ENCODE measurements at places on chromosomes 2 and 18.
A peak's percentile ranks its signal among the peaks of the same experiment; 100 is the strongest.

DNA sequence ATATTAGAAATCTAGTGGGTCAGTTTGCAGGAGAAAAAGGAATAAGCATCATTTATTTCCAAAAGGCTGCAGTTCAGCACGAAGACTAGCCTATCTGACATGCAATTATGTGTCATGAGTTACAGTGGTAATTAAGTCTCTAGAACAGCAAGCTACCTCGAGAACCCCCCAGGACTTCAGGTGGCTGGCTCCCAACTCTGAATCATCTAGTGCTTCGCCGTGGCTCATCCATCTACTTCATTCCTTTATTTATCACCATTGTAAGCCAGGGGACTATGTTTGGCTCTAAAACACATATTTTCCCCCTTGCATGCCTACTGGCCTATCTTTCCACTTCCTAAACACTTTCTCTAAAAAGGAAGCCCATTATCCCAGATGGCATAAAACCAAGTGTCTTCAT lies 121.6 kb downstream of the TXNL1 start:
- DNase-seq = no peak

DNA sequence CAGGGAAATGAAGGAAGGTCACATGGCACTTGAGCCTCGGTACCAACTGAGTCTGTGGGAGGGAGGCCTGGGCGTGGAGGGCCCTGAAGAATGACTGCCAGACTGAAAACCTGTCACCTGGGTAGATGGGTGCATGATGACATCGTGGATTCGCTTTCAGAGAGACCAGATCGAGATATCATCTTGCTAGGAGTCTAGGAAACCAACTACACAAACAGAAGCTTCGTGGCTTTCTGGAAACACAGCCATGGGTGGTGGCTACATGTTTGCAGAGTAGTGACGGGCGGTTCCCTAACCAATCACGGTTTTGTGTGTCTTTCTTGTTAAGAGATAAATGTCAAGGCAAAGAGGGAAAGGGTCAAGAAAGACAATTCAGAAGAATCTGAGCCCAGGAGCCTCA lies 155.0 kb downstream of the EIPR1 start:
- DNase-seq = peak; percentile 74

DNA sequence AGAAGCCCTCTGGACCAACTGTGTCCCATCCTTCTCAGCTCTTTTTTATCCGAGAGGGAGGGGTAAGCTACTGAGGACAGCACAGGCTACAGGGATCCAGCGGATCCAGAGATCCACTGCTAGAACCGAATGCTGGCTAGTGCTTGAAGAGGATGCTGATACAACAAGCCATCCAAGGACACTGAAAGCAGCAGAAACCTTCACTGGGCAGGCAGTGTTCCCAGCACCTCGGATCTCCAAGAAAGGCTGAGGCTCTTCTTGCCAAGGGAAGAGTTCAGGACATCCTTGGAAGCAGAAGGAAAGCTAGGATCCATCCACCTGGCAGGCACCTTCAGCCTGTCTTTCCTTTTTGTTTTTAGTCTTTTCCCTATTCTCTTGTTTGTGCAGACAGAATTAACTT lies 13.2 kb upstream of the FHOD3 start:
- DNase-seq = no peak

- DNase-seq = no peak
These were observed 80.9 kb downstream of the SH3RF3 start for GRCh38 chr2:109209941-109210340.

DNA sequence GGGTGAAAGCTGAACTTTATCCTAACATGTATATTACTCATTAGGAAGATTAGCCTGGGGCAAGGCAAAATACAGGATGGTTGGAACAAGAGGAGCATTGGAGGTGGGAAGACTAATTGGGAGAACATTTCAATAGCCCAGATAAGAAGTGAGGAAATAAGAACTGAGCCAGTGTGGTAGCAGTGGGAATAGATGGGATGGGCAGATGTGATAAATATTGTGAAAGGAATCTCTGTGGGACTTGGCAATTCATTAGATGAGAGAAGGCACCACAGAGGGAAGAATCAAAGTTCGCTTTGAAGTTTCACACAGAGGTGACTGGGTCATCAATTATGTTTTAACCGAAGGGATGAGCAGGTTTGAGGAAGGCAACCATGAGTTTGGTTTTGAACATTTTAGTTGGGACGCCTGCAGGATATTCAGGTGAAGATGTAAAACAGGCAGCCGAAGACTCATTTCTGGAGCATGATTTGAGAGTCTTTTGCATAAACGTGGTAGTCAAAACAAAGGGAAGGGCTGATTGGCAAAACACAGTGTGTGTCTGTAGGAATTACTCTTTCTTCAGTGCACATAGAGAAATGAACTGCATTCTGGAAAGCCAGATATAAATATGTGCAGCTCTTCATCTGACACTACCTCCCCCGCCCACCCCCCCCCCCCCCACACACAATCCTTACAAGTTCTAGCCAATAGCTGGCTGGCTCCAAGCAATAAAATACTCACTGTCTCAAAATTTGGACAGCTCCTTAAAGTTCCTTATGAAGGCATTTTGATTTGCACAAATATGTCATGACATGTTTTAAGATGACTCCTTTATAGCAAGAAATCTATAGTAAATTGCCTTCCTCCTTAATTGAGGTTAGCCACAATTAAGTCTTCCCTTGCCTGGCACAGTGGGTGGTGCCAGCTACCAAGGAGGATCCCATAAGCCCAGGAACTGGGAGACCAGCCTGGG lies 1.9 kb upstream of the SLC1A4 start:
- no peak for DNase-seq

GRCh38 chr2:211093743-211094303 lies 537.4 kb downstream of the CPS1 start:
- no peak for DNase-seq

- DNase-seq = no peak
These were observed 422.9 kb downstream of the ARHGAP15 start for GRCh38 chr2:143551971-143552650.

DNA sequence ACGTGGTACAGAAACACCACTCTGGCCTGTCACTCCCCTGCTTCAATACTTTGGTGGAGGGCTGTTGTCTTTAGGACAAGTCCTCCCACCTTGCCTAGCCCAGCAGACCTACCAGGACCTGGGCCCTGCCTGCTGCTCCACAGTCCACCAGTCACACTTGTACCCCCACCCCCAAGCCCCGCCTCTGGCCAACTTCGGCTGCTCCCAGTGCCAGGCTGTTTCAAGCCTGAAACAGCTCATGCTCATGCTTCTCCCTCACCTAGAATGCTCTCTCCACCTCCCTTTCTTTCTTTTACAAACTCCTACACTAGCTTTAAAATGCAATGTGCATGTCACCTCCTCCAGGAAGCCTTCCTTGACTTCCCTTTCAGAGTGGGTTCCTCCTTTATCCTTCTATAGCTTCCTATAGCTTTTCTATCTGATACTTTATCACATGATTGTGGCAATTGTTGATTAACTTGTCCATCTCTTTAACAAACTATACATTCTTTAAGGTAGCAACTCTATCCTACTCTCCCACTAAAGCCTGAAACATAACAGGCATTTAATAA lies 4.8 kb upstream of the OXER1 start:
- no peak for DNase-seq

- DNase-seq = peak; percentile 27
These were observed 12.0 kb upstream of the DARS1 start for GRCh38 chr2:135997380-135997779.

GRCh38 chr2:11814979-11815510 lies 68.6 kb downstream of the LPIN1 start:
- DNase-seq = no peak

DNA sequence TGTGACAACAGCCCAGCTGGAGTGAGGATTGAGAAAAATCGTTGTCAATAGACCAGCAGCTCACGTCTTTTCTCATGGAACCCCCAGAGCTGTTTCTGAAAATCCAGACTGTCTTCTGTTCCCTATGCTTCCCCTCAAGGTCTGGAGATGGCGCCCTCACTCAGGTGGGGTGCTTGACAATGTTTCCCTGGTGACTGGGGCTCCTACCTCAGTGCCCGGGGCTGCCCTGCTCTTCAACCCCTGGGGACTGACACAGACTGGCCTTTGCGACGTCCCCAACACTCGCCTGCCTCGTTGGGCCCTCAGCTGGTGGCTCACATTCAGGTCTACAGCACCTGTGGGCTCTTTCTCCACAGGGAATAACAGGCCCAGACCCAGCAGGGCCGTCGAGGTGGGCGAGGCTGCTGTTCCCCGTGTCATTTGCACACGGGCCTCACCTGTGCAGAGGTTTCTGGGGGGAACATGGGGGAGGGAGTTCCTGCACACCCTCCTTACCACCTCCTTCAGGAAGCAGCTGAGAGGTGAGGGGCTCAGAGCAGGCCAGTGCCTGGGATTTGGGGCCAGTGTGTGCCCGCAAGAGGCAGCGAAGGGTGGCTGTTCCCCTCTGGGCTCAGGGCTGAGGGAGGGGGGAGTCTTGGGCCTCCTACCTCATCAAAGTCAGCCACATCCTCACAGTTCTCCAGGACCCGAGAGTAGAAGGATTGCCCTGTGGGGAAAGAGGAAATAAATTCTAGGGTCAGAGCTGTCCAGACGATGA lies 59.3 kb upstream of the OTOF start:
- no peak for DNase-seq

DNA sequence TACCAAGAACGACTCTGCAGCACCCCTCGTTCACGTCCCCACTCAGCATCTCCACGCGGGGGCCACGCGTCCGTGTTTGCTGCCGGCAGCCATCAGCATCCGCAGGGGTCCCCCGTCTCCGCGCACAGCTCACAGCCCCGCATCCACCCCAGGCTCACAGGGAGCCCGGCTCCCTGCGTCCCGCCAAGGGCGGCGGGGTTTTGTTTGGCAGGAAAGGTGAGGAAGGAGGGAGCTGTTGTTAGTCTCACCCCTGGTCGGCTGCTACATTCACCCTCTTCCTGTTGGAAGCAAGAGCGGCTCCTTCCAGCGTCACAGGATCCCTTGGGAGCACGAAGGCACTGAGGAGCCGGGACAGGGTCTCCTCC lies 131.0 kb upstream of the CTDP1 start:
- no peak for DNase-seq

DNA sequence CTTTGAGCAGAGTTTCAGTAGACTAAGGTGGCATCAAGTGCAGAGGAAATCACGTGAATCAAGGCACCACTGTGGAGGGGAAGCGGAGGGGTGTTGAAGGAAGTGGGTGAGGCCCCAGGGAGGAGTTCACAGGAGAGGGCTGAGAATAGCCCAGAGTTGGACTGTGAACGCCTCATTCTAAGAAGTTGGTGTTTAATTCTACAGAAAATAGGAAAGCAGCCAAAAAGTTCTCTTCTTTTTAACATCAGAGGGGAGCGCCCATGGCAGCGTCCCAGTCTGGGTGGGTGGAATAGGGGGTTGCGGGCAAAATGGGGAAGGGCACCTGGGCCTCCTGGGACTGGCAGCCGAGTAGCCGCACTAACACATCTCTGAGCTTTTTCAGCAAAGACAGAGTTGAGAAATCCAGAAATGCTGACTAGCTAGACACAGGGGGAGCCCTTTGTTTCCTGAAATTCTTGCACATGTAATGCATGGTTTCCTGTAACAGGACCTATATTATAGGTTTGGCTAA lies 97.0 kb downstream of the NEB start:
- DNase-seq = peak; percentile 58
